Memory B cell (primary cell): ENCODE measurements at places on chromosomes 2 and 18.

DNA sequence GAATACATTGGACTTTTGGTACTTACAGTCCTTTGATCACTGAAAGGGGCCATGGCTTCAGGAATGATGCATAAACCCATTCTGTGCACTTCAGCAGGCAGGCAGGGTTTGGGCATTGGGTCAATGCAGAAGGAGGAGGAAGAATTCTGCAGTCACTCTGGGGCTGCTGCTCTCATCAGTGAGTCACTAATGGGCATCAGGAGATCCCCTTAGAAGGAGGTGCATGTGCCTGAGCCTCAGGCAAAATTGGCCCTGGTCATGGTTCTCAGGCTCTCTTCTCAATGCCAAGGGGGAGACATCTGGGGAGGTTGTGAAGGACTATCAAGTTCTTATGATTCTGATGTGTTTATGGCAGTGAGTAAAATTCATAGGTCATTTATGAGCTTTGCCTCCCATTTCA is 52.0 kb upstream of the TNP1 start:
- H3K36me3 ChIP-seq: no peaks in the 10 kb centered on the region
- no peak overlapping the region for H3K4me3 ChIP-seq
- no peaks in the 10 kb centered on the region for H3K4me1 ChIP-seq
- DNase-seq: no peak
- H3K27ac ChIP-seq: no peak overlapping the region
- H3K27me3 ChIP-seq: peaks cover 8% of the 10 kb centered on the region

DNA sequence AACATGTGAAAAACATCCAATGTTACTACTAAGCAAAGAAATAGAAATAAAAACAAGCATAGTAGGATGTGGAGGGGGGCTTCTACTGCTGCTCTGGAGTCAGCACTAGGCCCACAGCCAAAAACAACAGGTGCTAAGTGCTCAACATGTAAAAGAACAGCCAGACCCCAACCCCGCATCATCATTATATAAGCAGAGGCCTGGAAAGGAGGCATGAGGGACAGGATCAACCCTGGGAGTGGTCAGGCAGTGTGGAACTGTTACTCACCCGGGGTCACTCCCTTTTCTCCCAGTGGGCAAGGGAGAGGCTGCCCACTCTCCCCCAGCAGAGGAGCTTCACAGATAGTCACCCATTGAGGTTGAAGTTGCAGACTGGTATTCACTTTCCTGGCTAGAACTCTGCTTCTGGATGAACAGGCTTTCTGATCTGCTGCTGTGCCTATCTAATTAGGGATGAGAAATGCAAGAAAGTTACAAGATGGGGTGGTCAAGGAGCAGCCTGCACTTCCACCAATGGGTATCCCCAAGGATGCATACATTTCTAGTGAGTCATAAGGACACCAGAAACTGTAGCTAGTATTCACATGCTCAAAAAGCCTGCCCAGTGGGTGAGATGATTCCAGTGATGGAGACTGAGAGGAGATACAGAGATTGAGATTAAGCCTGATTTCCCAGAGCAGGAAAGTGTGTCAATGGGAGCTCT is 480.1 kb upstream of the TCF4 start:
- DNase-seq: no peak
- H3K4me1 ChIP-seq: peaks cover 3% of the 10 kb centered on the region
- no peak overlapping the region for H3K27ac ChIP-seq
- peaks cover 2% of the 10 kb centered on the region for H3K36me3 ChIP-seq
- H3K27me3 ChIP-seq: no peaks in the 10 kb centered on the region
- no peak overlapping the region for H3K4me3 ChIP-seq

DNA sequence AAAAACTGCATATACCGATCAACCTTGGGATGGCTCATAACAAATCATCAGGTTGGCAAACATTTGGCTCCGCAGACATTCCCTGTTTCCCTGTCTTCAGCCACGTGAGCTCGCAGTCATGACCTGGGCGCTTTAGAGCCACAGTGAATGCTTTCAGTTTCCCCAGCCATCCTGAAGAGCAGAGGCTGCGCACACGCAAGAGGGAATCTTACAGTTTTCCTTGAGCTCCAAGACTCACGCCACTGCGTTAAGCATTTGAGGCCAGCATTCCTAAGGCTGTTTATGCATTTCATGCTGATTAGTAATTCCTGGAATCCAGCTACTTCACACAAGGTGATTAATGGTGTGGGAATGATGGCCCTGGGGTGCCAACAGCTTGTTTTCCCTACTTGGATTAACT is 95.1 kb downstream of the MTCL1 start:
- no peaks in the 10 kb centered on the region for H3K4me1 ChIP-seq
- no peak overlapping the region for H3K4me3 ChIP-seq
- DNase-seq: no peak
- H3K27me3 ChIP-seq: no peaks in the 10 kb centered on the region

- no peaks in the 10 kb centered on the region for H3K36me3 ChIP-seq
- no peak overlapping the region for H3K4me3 ChIP-seq
- DNase-seq: no peak
These were observed 245.3 kb upstream of the ID2 start for GRCh38 chr2:8436585-8436984.

DNA sequence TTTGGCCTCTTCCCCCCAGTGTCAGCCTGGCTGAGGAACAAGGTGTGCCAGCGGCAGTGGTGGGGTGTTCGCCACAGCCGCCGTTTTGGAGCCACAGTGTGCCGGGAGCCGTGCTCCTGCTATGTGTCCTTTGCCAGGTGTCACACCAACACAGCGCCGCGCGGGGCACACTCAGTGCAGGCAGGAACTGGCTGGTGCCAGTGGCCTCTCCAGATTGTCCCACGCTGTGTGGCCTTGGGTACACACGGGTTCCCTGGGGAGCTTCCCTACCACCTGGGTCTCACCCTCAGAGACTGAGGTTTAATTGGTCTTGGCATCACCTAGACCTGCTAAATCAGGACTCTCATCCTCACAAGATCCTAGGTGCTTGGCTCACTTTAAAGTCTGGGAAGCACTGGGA is 171.6 kb downstream of the LDLRAD4 start:
- no peak for DNase-seq
- no peaks in the 10 kb centered on the region for H3K36me3 ChIP-seq
- H3K4me3 ChIP-seq: no peak overlapping the region
- no peak overlapping the region for H3K27ac ChIP-seq
- H3K27me3 ChIP-seq: peaks cover 4% of the 10 kb centered on the region
- no peaks in the 10 kb centered on the region for H3K4me1 ChIP-seq

- H3K36me3 ChIP-seq: no peaks in the 10 kb centered on the region
- DNase-seq: no peak
- no peaks in the 10 kb centered on the region for H3K27me3 ChIP-seq
- no peaks in the 10 kb centered on the region for H3K4me1 ChIP-seq
- H3K4me3 ChIP-seq: no peak overlapping the region
These were observed 1793.4 kb downstream of the SUCLG1 start for GRCh38 chr2:82665691-82666090.

DNA sequence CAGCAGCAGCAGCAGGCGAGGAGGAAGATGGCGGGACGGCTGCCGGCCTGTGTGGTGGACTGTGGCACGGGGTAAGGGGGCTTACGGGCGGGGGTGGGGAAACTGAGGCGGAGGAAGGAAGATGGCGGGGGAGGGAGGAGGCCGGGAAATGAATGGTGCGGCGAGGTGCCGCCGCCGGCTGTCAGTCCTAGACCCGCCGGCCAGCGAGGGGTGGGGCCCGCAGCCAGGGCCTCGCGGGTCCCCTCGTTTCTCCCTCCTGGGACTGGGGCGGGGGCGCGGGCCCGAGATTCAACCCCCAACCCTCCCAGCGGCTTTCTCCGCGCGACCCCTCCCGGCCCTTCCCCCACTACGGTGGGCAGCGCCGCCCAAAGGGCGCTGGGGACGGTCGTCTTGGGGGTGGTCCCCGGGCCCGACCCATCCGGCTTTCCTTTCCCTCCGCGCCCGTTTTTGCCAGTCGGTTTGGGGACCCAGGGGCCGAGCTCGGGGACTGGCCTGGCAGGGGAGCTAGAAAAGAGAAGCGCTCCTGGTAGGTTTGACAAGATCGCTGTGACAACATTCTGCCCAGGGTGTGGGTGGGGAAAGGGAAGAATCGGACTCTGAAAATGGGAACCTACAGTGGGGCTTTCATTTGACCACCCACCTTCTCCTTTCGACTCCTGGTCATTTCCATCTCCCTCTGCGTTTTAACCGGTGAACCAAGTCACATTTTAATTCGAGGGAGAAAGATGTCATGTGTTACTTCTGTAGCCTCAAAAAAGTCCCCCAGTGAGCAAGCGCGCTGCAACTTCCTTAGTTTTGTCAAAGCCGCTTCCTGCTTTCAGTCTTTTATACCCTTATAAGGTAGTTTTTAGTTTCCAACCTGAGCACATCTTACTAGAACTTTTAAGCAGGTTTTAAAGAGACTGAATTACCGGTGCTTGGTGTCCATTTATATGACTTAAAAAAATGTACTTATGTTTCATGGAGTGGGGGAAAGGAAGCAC is 655 bp downstream of the ACTR3 start:
- peak overlapping the region; percentile 99 for H3K4me3 ChIP-seq
- peaks cover 7% of the 10 kb centered on the region for H3K36me3 ChIP-seq
- peak; percentile 70 for DNase-seq

DNA sequence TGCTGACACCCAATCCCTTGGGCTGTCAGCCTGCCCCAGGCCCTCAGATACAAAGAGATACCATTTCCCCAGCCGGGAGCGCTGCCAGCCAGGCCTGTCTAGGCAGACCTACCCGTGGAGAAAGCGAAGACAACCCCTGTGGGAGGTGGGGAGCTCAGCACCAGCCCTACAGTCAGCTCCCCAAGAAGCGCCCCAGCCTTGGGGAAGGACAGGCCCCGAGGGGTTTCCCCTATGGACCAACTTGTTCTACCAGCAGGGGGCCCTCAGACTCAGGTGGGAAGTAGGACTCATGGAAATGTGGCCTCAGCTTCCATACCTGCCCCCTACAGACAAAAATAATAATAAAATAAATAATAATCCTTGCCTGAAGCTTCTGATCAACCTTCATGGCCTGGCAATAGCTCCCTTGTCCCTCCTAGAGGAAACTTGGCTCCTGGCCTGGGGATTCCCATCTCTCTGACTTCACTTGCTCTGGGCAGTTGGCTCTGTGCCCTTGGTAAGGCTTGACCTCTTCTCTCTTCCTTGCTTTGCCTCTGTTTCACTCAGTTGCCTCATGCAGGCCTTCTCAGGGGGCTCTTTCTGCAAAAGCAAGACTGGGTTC is 7.0 kb downstream of the SLC35F6 start:
- H3K27me3 ChIP-seq: no peaks in the 10 kb centered on the region
- no peak for DNase-seq
- peaks cover 6% of the 10 kb centered on the region for H3K36me3 ChIP-seq
- H3K27ac ChIP-seq: no peak overlapping the region

- H3K4me3 ChIP-seq: no peak overlapping the region
- H3K36me3 ChIP-seq: peaks cover 6% of the 10 kb centered on the region
- H3K27me3 ChIP-seq: peaks cover 3% of the 10 kb centered on the region
- H3K27ac ChIP-seq: no peak overlapping the region
- no peaks in the 10 kb centered on the region for H3K4me1 ChIP-seq
- no peak for DNase-seq
These were observed 307.8 kb downstream of the NDUFA10 start for GRCh38 chr2:239717319-239717675.

- H3K4me3 ChIP-seq: no peak overlapping the region
- H3K4me1 ChIP-seq: no peaks in the 10 kb centered on the region
- DNase-seq: no peak
These were observed 52.1 kb downstream of the EEF1B2 start for GRCh38 chr2:206211657-206212255.

DNA sequence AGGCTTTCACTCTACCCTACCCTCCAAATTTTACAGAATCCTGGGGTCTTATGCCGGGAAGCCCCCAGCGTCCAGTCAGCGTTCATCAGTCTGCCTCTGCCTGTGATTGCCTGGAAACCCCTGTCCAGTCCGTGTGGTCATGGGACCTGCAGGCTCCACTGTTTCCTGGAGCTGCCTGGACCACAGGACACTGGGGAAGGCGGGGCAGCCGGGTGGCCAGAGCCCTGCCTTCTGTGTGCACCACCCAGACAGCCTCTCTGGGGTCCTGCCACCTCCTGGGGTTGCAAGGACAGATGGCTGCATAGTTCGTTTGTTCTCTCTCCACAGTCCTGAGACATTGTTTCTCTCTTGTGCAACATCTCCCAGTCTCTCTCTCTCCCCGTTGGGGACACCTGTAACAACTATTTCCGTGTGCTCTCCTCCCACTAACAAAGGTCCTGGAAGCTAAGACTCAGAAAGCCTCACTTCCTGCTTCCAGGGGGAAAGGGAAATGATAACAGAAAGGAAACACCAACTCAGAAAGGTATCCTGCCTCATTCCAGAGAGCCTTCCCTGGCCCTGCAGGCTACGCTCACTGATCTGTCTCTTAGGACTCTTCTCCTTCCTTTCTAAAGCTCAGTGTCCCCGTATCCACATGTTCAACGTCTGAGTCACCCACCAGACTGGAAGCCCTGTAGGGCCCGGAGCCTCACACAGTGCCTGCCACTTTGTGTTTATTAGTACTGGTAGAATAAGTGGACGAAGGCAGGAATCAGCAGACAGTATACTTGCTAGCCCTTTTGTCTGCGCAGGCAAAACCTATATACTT is 192.8 kb upstream of the RAB12 start:
- H3K4me3 ChIP-seq: no peak overlapping the region
- no peaks in the 10 kb centered on the region for H3K36me3 ChIP-seq
- no peak for DNase-seq

DNA sequence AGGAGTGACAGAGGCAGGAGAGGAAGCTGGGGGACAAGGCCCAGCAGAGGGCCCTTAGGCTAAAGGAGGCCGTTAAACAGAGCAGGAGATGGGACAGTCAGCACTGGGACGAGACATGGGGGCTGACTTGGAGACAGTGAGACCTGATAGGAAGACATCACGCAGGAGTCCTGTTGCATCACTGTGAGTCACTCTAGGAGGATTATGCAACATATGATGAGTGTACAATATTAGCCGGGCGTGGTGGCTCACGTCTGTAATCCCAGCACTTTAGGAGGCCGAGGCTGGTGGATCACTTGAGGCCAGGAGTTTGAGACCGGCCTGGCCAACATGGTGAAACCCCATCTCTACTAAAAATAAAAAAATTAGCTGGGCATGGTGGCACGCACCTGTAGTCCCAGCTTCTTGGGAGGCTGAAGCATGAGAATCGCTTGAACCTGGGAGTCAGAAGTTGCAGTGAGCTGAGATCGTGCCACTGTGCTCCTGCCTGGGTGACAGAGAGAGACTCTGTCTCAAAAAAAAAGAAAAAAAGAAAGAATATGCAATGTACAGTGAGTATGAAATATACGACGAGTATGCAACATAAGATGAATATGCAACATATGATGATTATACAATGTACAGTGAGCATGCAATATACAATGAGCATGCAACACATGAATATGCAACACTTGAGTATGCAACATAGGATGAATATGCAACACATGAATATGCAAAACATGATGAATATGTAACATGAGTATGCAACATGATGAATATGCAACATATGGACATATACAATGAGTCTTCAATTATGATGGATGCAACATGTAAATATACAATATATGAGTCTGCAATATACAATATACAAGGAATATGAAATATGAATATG is 83.3 kb upstream of the ID2 start:
- no peak overlapping the region for H3K4me3 ChIP-seq
- no peak for DNase-seq
- no peaks in the 10 kb centered on the region for H3K36me3 ChIP-seq
- H3K4me1 ChIP-seq: peaks cover 8% of the 10 kb centered on the region
- H3K27ac ChIP-seq: no peak overlapping the region

- peaks cover 5% of the 10 kb centered on the region for H3K4me1 ChIP-seq
- no peak overlapping the region for H3K27ac ChIP-seq
- peaks cover 16% of the 10 kb centered on the region for H3K27me3 ChIP-seq
- no peaks in the 10 kb centered on the region for H3K36me3 ChIP-seq
- no peak for DNase-seq
These were observed 246.9 kb downstream of the NDUFA10 start for GRCh38 chr2:239778042-239778851.

- no peak for DNase-seq
- no peaks in the 10 kb centered on the region for H3K27me3 ChIP-seq
- no peaks in the 10 kb centered on the region for H3K4me1 ChIP-seq
- H3K4me3 ChIP-seq: no peak overlapping the region
- no peak overlapping the region for H3K27ac ChIP-seq
These were observed 1088.9 kb upstream of the GYPC start for GRCh38 chr2:125567100-125567499.
